ENCODE measurements at places on chromosomes 12 and 14.

GRCh38 chr12:3138941-3139511 lies 61.8 kb downstream of the TSPAN9 start:
- no peak for DNase-seq

- no peak for DNase-seq
These were observed 522.5 kb downstream of the VRK1 start for GRCh38 chr14:97319691-97320090.

- DNase-seq = no peak
These were observed 56.0 kb downstream of the RNF34 start for GRCh38 chr12:121455766-121456420.

GRCh38 chr14:33924566-33925100 lies 26.2 kb downstream of the EGLN3 start:
- DNase-seq = no peak

GRCh38 chr14:48991141-48991540 lies 595.0 kb downstream of the RPS29 start:
- DNase-seq = no peak

DNA sequence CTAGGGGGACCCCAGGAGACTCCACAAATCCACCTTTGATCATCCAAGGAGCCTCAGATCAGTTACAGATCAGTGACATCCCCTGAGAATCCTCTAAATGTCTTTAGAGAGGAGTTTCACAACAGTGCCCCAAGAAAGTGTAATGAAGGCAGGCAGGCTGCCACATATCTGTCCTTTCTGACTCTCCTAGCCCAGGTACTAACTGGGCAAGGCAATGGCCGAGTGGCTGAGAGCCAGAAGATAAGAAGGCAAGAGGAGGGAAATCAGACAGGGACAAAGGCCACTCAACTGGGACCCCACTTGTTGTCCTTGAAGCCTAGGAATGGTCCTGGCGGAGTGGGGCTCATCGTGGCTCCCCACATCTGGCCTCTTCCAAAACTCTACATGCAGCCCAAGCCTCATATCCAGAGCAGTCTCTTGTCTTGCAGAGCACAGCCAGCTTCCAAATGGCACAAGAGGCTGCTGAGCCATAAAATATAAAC lies 11.6 kb downstream of the ACTN1 start:
- DNase-seq = no peak

- peak; percentile 28 for DNase-seq
These were observed 5.2 kb upstream of the LRP1-AS start for GRCh38 chr12:57152639-57153038.

GRCh38 chr12:25386831-25387731 lies 136.4 kb upstream of the KRAS start:
- peak; percentile 93 for DNase-seq

DNA sequence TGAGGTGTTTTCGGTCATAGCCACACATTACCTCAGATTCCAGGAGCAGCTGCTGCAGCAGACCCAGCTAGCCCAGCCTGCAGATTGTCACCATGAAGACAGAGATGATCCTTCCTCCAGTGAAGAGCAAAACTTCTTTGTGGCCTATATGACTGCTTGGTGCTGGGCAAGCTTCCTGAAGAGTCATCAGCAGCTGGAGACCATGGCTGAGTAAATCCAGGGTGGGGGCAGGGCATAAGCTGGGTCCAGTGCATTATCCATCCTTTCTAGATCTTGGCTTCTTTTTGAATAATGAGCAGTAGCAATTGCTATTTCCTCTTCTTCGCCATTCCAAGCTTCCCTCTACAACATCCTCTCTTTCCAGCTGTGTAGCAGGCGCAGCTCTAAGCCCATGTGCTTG lies 373.1 kb upstream of the DDHD1 start:
- DNase-seq = no peak

GRCh38 chr12:128818065-128819022 lies 5.4 kb downstream of the SLC15A4 start:
- no peak for DNase-seq

GRCh38 chr14:97920201-97920600 lies 1123.0 kb downstream of the VRK1 start:
- no peak for DNase-seq

- DNase-seq = no peak
These were observed 53.0 kb downstream of the TBC1D30 start for GRCh38 chr12:64877363-64878004.

- no peak for DNase-seq
These were observed 28.5 kb upstream of the CDKN3 start for GRCh38 chr14:54368291-54368690.

DNA sequence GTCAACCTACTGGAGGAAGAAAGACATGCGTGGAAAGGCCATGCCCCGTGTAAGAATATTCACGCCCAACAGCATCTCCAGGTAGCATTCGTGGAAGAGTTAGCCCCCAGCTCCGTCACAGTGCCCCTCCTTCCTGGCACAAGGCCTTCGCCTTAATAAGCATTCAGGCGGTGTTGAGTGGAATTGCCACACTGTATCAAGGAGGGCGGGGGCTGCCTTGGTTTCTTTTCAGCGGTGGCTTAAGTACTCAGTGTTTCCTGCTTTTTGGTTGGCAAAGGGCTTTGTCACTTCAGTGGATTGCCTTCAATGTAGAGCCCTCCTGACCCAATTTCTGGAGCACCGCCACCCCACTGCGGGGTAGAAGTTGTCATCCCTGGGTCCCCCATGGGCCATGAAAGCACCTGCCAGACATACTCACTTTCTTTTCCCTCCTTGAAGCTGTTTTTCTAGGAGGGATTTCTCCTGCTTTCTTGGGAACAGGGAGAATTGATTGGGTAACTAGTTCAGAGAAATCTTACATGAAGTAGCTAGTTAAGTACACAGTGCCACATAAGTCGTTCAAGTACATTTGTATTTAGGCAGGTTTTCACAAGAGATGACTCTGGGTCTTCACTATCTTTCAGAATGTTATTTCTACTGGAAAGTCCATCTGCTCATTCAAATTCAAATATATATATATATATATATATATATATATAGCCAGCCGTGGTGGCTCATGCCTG lies 65.5 kb upstream of the STON2 start:
- DNase-seq = no peak

GRCh38 chr14:34137001-34137745 lies 186.3 kb upstream of the EGLN3 start:
- no peak for DNase-seq

DNA sequence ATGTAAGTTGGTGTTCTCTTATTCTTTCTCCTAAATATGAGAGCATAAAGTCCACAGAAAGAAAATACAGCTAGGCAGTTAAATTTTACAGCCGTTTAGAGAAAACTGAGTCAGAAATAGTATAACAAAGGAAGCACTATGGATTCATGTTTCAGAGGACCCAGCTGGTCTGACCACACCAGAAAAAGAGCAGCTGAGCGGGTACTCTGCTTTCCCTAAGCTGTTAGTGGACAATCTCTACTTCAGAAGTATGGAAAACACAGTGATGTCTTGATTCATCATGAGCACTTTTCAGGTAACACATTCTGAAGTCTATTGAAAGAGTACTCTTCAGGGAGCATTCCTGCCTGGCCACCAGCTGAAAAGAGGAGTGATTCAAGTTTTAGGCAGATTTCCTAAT lies 12.4 kb downstream of the PPM1H start:
- peak; percentile 67 for DNase-seq

DNA sequence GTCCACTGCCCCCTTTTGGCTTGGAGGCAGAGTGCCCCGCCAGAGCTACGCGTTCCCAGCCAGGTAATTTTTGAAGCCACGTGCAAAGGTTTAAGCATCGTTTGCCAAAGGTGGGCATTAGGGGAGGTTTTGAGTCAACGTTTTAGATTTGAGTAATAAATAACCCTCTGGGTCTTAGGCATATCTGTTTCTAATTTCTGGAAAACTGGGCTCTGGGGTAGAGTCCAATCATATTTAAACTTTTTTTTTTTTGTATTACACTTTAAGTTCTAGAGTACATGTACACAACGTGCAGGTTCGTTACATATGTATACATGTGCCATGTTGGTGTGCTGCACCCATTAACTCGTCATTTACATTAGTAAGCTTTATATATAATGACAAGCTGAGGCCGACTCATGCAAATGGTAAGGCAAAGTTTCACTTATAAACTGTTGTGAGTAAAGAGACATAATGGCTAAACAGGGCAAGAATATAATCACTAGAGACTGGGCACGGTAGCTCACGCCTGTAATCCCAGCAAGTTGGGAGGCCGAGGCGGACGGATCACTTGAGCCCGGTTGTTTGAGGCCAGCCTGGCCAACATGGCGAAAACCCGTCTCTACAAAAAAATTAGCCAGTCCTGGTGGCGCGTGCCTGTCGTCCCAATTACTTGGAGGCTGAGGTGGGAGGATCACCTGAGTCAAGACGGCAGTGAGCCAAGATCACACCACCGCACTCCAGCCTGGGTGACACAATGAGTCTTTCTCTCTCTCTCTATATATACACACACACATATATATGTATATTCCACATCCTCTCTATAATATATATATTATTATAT lies 491 bp upstream of the NR2C1 start:
- DNase-seq = no peak

Measured in midbrain (tissue), 1 donor.